LNCaP clone FGC (cell line): ENCODE measurements at places on chromosomes 16 and 17.

- DNase-seq, result no peak
Measured at GRCh38 chr17:72591289-72592241, 470.7 kb downstream of the SOX9 start.

DNA sequence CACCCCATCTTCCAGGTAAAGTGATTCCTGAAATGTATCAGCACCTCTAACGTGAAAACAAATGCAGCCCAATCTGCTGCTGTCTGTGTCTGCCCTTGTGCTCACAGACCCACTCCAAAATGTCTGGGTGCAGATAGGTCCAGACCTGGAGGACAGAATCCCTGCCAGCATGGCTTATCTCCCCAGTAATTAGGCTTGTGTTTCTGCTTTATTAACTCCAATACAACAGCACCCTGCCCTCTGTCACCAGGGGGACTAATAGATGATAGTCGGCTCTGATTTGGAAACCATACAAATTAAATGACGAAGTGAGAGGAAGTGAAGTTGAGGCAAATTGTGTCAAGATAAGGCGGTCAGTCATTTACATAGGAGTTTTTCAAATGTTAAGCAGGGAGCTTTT is 608.3 kb upstream of the SALL1 start:
- no peak for DNase-seq

GRCh38 chr16:12646490-12647274 is 157.0 kb downstream of the CPPED1 start:
- no peak for DNase-seq

GRCh38 chr16:50305441-50306061 is 39.2 kb downstream of the ADCY7 start:
- no peak for DNase-seq

- DNase-seq, result no peak
Measured at GRCh38 chr17:2366747-2367494, 29.6 kb downstream of the SGSM2 start.

DNA sequence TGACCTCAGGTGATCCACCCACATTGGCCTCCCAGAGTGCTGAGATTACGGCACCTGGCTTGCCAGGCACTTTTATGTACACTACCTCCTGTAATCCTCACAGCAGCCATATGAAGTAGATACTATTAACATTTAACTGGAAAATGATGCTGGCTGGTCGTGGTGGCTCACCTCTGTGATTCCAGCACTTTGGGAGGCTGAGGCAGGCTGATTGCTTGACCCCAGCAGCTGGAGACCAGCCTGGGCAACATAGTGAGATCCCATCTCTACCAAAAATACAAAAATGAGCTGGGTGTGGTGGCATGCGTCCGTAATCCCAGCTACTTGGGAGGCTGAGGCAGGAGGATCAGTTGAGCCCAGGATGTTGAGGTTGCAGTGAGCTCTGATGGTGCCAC is 2.0 kb upstream of the MAPK3 start:
- DNase-seq, result no peak

DNA sequence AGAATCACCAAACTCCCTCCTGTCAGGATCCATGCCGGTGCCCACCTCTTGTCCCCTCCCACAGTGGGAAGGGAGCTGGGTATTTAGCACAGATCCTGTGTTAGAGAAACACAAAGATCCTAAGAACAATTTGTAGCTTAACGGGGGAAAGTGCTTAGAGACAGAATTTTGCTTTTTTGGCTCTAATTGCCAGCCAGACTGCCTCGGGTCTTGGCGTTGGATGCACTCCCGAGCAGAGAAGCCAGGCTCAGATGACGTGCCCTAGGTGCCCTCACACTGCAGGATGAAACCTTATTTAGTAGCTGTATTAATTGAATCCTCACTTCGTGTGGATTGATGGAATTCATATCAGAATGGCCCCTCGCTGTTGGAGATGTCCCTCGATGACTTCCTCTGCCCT is 22.5 kb upstream of the MAF start:
- DNase-seq, result no peak

DNA sequence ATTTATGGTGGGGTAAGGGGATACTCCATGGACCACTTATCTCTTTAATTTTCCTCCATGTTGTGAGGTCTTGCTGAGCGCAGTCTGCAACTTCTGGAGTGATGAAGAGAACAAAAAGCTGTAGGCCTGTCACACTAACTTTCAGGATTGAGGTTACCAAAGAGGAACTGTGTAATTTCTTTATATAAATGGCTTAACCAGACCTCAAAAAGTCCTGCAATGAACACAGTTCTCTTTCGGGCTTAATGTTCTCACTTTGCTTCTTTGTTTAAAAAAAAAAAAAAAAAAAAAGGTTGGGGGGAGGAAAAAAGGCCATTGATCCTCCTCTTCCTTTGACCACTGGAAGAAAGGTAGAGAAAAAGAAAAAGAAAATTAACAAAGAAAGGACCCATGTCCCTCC is 86.8 kb upstream of the SOX9 start:
- DNase-seq, result no peak

- no peak for DNase-seq
Measured at GRCh38 chr17:20284022-20284421, 183.3 kb downstream of the LGALS9B start.

DNA sequence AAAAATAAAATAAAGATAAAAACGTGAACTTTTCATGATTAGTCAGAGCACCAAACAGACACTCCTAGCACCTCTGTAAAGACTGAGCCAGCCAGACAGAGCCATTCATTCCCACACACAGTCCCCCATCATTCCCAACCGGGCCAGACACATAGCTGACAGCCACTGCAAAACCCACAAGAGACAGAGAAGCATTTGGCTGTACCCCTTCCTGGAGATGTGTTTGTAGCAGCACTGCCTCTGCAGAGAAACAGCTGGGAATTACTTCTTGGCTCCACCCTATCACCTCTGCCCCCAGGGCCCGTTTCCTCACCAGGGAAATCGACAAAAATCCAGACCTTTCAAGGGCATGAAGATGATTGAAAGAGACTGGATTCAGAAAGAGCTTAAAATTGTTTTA is 46.4 kb downstream of the MYH11 start:
- no peak for DNase-seq

- peak; percentile 23 for DNase-seq
Measured at GRCh38 chr17:67421869-67422273, 44.8 kb downstream of the PITPNC1 start.

DNA sequence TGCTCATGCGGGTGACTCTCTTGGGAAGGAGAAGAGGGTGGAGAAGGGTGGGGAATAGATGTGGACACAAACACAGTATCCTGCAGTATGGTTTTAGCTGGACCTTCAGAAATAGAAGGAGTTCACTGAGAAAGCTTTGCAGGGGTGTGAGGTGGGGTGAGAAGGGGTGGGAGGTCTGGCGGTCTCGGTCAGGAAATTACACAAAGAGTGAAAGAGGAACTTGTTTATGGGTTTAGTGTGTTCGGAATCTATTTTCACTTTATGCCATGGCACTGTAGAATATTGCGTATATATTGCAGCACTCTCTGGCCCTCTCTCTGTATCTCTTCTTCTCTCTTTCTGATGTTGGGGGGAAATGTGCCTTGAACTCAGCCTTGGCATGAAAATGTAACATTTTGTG is 148.2 kb upstream of the GOT2 start:
- DNase-seq, result no peak

DNA sequence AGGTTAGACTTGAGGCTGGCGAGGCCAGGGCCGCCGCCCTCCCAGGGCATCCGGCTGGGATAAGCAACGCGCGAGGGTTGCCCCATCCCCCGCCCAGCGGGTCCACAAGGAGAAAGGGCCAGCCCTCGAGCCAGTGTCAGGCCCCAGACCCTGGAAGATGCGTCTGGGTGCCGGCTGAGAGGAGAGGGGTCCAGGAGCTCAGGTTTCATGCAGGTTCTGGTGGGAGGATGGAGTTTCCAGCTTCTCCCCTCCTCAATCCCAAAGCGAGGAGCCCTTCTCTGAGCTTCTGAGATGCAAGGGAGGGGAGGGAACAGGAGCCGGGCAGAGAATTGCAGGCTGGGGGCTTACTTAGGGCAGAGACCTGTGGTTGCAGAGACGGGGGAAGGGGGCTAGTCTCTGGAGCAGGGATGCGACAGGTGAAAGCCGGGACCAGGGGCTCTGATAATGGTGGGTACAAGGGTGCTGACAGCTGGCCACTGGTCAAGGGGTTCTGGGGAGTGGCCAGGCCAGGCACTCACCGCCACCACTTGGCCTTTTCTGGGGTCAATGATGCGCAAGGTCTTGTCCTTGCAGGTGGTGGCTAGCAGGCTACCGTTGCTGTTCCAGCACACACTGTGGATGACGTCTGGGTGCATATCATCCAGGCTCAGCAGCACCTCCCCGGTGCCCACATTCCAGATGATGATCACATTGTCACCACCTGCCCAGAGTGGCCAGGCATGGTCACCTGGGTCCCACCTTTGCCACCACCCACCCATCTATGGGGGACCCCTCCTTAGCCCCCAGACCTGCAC is 4.2 kb downstream of the CORO6 start:
- DNase-seq, result no peak

DNA sequence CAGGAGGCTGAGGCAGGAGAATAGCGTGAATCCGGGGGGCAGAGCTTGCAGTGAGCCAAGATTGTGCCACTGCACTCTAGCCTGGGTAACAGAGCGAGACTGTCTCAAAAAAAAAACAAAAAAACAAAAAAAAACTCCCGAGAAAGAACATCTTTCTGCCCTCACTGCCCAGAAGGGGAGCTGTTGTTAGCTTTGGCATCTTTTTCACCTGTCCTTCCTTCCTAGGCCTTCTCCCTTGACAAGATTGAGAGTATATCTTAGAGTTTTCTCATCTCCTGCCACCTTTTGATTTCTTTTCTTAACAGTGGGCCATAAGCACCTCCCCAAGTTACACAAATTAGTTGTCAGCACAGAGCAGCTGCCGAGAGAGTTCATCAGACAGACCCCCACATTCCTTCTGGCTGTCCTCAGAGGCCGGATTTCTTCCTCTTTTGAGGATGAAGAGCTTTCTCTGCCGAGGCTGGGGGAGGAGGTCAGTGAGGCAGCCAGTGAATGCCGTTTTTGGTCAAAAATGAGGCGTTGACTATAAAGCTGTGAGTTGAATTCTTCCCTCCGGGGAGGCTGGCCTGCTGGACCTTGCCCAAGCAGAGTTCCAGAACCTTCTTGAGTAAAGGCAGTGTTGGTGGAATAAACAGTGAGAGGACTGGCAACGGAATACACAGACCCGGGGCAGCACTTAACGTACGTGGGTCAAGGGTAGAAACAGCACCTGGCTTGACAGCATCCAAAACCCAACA is 127.0 kb downstream of the ABCC6 start:
- no peak for DNase-seq

GRCh38 chr16:50268352-50268751 is 2.0 kb downstream of the ADCY7 start:
- DNase-seq, result no peak

DNA sequence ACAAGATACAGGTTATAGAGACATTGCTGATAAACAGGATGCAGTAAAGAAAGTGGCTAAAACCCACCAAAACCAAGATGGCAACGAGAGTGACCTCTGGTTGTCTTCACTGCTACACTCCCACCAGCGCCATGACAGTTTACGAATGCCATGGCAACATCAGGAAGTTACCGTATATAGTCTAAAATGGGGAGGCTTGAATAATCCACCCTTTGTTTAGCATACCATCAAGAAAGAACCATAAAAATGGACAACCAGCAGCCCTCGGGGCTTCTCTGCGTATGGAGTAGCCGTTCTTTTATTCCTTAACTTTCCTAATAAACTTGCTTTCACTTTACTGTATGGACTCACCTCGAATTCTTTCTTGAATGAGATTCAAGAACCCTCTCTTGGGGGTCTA is 21.7 kb upstream of the CDH13 start:
- no peak for DNase-seq

- DNase-seq, result no peak
Measured at GRCh38 chr16:76518781-76519180, 241.6 kb downstream of the CNTNAP4 start.

DNA sequence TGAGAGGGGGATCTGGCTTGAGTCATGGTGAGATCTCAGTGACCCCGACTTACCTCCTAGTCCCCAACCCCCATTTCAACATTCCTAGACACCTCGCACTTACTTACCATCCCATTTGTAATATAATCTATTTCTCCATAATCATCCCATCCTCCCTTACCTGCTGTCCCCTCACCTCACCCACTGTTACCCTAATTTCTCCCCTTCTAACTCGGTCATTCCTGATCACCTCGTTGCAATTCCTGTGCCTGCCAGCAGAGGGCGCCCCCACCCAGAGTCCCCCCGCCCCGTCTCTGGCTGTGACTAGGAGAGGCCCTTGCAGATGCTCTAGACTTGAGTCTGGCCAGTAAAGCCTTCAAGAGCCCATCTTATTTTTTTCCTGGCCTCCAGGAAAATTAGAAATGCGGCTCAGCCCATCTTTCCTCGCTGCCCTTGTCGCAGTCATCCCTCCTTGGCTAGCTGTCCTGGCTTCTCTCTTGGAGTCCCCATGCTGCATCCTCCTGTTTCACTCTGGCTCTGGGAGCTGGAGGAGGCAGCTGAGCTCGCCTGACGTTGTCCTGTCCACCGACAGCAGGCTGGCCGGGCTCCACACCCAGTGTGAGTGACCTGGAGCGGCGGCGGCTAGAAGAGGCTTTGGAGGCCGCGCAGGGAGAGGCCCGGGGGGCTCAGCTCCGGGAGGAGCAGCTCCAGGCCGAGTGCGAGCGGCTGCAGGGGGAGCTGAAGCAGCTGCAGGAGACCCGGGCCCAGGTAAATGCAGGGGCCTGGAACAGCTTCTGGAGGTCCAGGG is 5.0 kb downstream of the TBKBP1 start:
- no peak for DNase-seq

DNA sequence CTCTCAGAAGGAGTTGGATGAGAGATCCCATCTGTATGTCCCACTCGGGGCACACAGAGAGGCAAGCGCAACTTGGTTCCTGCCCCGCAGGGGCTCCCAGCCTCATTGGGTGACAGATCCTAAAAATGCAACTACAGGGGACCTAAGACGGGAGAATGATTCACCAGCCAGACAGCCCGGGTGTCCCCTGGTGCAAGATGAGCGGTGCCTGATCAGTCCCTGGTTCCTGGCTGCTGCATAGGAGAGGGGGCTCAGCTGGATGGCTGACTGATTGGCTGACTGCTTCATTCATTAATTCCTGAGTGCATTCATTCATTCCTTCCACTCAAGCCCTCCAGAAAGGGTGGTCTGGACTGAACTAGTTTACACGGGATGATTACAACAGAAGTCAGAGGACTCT is 22.0 kb downstream of the WNT3 start:
- no peak for DNase-seq

GRCh38 chr16:35198223-35199199 is 1739.1 kb downstream of the TP53TG3F start:
- no peak for DNase-seq

- no peak for DNase-seq
Measured at GRCh38 chr16:82829301-82829700, 202.5 kb downstream of the CDH13 start.

GRCh38 chr17:38535886-38536285 is 69.9 kb downstream of the SRCIN1 start:
- DNase-seq, result no peak
